ENCODE measurements at places on chromosomes 16 and 17. TPM values are rescaled to one million over a fixed set of nuclear protein-coding genes. Genes with fewer than 3 reads are reported as not detected.
A peak's percentile ranks its signal among the peaks of the same experiment; 100 is the strongest.

The CD300C gene
- 0.17 TPM for total RNA-seq

The GCGR gene
- not detected for total RNA-seq

The HOXB13 gene
- 0.13 TPM for total RNA-seq

The CCDC144A gene
- total RNA-seq, result not detected

- no peak for DNase-seq
Observed at GRCh38 chr17:17538417-17539391, 42.5 kb upstream of the RASD1 start.

GRCh38 chr17:13410874-13411273 lies 190.9 kb downstream of the HS3ST3A1 start:
- peak; percentile 50 for DNase-seq

DNA sequence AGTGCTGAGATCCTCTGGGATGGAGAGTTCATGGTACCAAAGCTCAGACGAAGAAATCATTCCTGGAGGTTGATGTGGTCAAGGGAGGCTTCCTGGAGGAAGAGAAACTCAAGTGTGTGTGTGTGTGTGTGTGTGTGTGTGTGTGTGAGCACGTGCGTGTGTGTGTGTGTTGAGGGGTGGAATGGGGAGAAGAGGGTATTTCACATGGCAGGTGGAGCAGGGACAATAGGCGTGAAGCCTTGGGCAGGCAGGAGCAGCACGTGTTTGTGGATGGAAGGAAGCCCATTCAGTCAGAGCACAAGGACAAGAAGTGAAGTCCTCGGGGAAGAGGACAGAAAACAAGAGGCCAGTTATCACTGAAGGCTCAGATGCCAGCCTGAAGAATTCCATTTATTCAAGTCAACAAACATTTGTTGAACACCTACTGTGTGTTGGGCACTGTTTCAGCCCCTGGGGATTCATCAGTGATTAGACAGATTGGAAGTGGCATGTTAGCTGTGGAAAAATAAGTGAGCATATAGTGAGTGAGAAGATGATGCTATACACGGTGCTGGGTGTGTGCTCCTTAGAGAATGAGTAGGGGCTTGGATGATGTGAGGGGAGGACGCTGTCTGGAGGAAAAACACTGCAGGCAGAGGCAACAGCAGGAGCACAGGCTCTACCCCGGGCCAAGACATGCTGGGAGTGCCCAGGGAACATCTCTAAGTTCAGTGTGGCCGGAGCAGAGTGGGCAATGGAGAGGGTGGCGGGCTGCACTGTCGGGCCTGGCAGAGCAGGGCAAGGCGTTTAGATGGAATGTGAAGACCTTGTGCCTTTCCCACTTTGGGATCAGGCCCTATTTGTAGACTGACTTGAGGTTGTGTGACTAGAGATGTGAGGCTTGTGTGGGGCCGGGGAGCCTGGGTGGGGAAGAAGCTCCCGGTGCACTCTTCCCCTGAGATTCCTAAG lies 267.1 kb downstream of the CBLN1 start:
- no peak for DNase-seq

- peak; percentile 62 for DNase-seq
Observed at GRCh38 chr17:78736526-78737079, 45.5 kb downstream of the CYTH1 start.

DNA sequence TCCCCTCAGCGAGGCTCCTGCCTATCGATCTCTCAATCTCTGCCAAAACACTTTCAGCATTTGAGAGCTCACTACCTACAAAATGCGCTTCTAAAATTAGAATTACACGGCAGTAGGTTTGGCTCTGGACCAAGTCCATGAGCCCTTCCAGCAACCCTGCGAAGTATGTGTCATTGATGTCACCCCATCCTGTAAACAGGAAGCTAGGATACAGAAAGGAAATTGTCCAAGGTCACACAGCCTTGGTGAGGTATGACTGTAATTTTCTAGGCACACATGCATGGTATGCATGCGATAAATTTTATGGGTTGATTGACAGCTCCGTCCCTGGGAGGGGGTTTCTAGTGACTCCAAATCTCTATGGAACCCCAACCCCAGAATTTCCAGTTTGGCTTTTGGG lies 330.3 kb upstream of the CDH5 start:
- DNase-seq, result peak; percentile 7

- DNase-seq, result peak; percentile 82
Observed at GRCh38 chr17:77834170-77835115, 124.1 kb upstream of the TNRC6C start.

DNA sequence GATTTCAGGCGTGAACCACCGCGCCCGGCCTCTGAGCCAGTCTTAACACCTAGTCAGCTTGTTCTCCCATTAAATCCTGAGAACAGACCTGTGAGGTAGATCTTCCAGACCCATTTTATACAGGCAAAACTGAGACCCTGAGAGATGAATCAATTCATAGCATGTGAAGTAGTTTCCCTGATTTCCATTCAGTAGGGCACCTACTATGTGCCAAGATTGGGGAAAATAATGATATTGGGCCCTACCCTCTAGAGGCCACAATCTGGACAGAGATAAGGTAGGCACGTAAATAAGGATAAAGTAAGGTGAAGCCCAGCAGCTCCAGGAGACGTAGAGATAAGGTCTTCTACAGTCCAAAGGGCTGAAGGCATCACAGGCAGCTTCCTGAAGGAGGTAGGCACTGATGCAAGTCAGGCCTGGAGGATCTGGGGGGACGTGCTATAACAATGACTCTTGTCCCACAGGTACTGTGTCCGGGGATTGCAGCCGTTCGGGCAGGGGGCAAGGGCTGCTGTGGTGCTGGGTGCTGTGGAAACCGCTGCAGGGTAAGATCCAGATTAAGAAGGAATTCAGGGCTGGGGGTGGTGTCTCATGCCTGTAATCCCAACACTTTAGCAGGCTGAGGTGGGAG lies 5.7 kb downstream of the VMO1 start:
- no peak for DNase-seq

DNA sequence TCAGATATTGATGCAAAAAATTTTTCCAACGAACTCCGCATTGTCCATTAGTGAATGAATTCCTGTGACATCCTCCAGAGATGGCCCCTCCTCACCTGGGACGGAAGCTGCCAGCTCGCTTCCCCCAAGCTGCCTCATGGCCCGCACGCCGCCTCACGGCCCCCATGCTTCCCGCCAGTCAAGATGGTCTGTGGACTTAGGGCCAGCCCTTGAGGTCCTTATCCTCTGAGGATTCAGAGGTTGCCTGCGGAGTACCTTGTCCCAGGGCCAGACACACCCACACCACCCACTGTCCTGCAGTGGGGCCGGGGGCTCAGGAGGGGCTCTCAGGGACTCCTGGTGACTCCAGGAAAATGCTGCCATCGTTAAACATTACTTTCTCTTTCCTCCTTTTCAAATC lies 73.6 kb downstream of the SEC14L1 start:
- no peak for DNase-seq

GRCh38 chr16:27611340-27611739 lies 61.4 kb downstream of the KATNIP start:
- DNase-seq, result no peak
